ENCODE measurements at places on chromosomes 3 and 15.

DNA sequence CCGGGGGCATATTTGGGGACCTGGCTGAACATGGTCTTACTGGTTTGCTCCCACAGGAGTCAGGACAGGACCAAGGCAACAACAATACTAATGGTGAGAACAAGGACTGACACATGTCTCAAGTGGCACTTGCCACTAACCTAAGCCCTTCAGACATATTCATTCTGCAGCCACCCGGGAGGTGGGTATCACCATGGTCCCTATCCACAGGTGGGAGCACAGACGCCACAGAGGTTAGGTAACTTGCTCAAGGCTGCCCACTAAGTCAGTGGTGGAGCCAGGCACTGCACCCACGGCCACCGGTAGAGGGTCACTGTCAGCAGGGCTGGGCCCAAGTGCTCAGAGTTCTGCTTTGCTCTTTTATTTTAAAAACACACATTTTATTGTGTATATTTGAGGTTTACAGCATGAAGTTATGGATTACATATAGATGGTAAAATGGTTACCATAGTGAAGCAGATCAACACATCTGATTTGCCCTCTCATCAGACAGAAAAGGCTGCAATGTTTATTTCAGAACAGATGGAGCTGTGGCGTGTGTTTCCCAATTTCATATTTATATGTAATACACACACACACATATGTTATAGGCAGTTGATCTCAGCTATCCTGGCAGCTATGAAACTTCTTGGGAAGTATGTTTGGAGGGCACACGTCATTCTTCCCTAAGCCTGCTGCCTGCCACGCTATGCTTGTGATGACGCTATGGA is 30.0 kb upstream of the SLC41A3 start:
- no peak for DNase-seq

- DNase-seq = no peak
Observed at GRCh38 chr3:147404800-147405230, 1.5 kb downstream of the ZIC4 start.

GRCh38 chr15:60316961-60317360 is 80.8 kb downstream of the ANXA2 start:
- no peak for DNase-seq

DNA sequence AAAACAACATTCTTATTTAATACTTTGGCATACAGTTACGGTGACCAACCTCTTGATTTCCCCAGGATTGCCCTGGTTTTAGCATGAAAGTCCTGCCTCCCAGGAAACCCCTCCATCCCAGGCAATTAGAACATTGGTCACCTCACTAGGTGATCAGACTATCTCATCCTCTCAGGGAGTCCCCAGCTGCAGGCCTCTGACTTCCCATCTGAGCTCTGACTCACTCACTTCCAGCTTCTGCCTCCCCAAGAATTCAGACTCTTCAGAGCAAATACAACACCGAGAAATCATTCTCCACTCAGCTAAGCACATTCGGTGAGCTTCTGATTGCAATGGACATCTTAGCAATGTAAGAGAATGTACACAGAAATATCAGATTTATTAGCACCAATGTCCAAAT is 92.4 kb upstream of the HES1 start:
- DNase-seq = no peak

DNA sequence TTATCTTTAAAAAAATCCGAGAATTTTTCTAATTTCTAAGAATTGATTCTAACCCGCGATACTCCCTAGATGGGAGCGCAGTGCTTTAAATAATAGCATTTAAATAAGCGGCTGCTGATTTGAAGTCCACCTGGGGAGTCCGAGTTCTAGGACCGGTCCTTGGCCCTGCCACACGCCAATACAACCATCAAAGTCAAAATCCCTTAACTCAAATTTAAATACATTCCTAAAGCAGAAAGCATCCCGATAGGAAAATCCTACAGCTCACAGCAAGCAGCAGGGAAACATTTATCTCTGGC is 508 bp upstream of the ECT2 start:
- DNase-seq = no peak

GRCh38 chr3:118187221-118187620 is 847.4 kb downstream of the IGSF11 start:
- DNase-seq = no peak

DNA sequence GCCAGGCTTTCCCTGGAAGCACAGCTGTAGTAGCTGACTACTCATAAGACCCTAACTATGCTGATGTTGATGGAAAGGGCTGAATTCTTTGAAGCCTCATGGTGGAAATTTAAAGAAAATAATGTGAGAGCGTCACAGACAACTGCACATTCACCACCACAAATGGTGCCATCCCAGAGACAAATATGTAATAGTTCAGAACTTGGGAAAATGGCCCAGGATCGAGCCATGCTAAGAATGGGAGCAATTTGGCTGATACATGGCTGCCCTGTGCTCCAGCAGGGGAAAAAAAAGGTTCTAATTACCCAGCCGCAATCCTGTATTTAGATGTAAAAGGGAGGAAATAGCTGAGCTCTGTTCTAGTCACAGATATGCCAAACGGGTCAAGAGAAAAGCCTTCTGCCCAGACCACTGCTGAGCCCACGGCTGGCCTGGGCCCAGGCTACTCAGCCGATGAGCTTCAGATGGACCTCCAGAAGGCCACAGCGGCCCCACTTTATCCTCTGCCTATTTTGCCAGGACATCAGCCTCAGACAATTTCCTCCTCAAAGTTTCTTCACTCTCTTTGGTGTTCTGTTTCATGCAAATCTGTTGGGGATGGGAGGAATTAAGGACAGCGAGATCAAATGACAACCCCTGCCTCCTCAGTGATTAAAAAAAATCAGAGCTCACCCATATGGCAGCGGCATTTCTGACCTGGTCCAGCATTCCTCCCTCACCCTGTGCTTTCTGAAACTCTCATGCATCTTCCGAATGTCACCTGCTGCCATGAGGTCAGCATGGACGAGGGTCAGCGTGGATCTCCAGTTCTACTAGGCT is 54.5 kb upstream of the MEX3B start:
- DNase-seq = no peak

DNA sequence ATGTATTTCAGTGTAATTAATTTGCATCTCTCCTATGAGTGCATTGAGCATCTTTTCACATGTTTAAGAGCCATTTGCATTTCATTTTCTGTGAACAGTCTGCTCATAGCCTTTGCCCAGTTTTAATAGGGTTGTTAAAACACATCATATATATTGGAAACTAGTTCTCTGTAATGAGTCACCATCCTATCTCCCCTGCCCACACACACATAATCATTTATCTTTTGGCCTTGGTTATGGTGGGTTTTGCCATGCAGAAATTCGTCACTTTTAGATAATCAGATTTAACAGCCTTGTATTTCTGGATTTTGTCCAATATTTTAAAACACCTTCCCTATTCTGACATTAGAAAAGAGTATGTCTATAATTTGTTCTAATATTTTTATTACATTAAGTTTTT is 11.9 kb upstream of the CHRM5 start:
- DNase-seq = no peak

DNA sequence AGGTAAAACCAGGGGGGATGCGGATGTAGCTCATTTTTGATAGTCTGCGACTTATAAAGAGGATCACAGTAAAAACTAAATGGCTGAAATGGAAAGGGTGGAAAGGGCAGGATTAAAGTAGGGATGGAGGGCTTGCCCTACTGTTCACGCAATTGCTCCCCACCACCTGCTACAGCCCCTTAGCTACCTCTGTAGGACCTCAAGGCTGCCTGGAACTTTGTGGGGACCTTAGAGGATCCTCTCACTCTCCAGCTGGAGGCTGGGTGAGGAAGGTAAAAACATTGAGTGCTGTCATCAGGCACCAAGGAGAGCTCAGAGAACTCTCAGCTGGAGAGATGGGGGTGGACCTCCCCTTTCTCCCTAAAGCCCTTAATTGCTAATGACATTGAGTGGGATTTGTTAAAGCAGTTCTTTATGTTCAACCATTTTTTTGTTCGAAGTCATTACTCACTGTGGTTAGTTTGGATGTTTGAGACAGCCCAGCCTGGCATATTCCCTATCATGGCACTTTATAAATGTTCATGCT is 213.0 kb downstream of the CLSTN2 start:
- DNase-seq = no peak

DNA sequence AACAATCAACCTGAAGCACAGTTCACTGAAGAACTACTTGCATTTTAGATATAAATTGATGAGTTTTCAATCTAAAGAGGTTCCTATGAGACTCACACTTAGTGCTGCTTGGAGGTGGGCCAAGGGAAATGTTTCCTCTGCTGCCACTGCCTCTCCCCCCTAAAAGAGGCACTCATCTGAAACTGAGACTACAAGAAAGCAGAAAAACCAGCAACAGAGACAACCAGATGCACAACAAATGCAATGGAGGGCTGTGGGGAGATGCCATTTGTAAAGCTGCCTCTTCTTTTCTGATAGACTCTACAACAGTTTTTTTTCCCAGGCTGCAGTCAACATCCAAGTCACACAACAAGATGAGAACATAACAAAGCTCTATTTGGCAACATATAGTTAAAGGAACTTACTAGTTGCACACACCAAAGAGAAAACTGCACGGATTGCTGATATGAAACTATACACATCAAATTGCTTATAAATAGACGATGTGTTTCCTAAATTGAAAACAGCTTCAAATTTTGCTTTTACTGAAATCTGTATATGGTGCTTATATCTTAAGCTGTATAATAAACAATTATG is 11.0 kb downstream of the TSPAN3 start:
- DNase-seq = no peak

DNA sequence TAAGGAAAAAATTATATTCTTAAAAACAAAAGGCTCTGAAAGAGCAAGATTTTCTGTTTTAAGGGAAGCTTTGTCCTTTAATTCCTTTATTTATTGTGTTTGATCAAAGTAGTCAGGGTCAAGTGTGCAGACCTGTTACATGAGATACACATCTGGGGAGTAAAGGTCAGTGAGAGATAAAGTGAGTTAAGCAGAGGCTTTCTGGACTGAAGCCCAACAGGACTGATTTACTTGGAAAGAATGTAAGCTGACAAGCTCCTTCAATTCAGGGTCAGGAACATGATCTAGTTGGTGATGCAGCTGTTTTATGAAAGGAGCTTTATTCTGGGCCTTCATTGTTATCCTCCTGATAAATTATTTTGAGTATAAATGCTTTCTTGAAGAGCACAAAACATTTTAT is 20.7 kb upstream of the OTOL1 start:
- no peak for DNase-seq

DNA sequence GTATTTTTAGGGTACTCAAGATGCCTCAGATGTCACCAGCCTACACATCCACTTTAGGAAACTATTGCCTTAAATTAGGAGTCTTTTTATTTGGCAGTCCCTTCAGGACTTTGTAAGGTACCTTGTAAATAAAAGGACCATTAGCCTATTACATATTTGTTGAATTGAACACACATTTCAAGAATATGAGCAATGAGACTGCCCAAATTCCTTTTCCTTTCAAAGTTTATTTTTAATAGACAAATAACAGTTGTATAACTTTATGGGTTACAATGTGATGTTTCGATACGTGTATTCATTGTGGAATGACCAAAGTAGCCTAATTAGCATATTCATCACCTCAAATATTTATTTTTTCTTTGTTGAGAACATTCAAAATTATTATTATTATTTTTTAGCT is 176.7 kb upstream of the PDZRN3 start:
- no peak for DNase-seq

- DNase-seq = no peak
Observed at GRCh38 chr3:67204951-67205350, 206.8 kb downstream of the KBTBD8 start.

- no peak for DNase-seq
Observed at GRCh38 chr3:128311441-128311844, 155.2 kb downstream of the DNAJB8 start.

GRCh38 chr3:49277383-49277775 is 347 bp upstream of the C3orf62 start:
- DNase-seq = no peak

- DNase-seq = no peak
Observed at GRCh38 chr3:105856605-105857004, 12.2 kb downstream of the CBLB start.

DNA sequence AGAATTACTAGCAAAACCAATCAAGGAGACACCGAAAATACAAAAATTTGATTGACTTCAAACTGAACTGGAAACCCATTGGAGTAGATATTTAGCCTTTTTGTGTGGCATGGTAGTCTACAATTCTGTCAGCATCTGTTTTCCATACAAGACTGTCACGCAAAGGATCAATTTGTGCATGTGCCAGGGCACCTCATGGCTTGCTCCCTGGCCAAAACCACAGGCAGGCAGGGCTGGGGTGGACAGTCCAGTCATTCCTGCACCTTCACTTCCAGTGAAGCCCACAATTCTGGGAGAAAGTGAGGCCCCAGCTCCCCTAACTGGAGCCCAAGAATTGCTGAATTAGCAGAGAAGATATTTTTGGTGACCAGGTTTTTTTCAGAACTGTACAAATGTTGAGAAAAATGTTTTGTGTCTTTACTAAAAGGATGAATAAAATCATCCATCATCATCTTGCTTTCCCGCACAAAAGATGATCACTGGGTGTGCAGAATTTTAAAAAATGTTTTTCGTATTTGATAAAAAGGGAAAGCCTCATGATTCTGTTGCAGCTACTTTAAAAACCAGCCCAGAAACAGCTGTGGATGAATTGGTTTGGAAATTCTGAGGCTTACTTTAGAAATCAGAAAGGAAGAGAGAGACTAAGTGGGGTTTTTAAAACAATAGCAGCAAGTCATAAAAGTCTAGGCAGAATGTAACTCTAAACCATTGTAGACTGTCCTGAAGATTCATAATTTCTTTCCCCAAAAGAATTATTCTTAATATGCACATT is 86.4 kb downstream of the PCCB start:
- DNase-seq = no peak

DNA sequence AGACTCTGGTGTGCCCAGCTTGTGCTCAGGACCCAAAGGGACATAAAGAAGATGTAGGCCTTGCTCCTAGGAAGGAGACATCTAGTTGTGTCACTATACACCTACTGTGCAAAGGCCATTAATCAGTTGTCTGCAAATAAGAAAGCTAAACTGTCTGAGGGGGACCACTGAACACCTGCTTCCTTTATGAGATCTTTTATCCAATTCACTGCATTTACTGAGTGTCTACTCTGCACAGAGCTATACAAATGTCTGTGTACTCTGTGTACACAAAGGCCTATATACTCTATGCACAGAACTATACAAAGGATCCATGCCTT is 124.8 kb downstream of the CTNNB1 start:
- no peak for DNase-seq

- DNase-seq = no peak
Observed at GRCh38 chr3:18735005-18735404, 309.9 kb upstream of the SATB1 start.

- no peak for DNase-seq
Observed at GRCh38 chr3:34207806-34208205, 409.4 kb downstream of the PDCD6IP start.

DNA sequence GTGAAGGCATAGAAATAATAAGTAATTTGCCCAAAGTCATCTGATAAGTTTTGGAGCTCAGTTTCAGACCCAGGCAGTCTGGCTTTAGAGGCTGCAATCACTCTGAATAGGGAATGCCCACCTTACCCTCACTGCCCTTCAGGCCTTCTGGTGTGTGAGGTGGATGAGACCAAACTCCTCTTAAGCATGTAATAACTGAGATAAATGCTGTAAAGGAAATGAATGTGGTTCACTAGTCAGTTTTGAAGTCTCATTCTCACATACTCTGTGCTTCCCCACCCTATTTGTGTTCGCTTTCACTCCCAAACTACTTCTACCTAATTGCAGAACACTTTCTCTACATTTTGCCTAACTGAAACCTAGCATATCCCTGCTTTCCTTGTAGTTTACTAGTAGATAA is 144.1 kb downstream of the FILIP1L start:
- DNase-seq = no peak
